Transverse colon (tissue), 4 donors: ENCODE measurements at places on chromosomes 5 and 9.

- no peak for DNase-seq
Measured at GRCh38 chr5:135723491-135723890, 111.0 kb upstream of the SLC25A48 start.

DNA sequence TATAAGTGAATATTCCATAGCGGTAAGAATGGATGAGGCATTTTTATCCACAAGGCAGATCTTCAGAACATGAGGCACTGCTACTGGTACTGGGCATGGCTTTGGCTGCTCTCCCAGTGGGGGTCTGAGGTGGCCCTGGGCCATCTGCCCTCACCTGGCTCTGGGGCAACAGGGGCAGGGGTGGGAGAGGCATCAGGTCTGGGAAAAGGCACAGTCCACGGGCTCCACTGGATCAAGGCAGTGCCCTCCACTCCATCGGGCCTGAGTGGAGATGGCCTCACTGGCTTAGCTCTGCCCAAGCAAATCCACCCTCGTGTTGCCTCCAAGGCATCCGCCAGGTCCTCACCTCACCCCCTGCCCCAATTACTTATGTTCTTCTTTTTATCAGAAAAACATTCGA is 10.9 kb upstream of the NKD2 start:
- DNase-seq: no peak

DNA sequence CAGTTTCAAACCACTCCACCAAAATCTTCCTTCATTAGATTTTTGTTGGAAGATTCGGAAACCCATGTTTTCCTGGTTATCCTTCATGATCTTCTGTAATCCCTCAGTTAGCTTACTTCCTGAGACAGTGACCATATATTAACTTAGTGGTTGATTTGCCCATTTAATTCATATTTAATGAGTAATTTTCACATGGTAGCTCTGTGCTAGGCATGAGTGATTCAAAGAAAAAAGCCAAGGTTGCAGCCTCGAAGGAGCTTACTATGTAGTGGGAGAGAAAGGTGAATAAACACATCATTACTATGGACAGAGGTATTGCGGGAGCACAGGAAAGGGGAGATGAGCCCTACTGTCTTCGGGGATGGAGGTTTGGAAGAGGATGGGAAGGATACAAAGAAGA is 158.5 kb downstream of the TLE1 start:
- no peak for DNase-seq

DNA sequence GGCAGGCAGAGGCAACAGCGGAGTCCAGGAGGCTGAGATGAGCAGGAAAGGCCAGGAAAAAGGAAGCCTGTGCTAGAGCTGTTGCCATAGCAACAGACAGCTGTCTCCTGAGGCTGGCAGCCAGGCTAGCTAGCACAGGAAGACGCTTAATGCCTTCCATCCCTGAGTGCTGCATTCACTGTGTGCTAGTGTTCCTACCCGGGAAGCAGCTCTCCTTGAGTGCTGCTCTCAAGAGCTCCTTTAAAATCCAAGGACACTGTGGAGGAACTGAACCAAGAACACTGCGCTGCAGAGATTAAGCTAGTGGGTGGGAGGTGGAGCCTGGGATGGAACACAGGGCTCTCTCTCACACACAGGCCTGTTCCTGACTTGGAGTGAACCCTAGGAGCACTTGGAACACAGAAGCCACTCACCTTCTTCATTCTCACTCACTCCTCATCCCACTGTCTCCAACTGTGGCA is 53.5 kb upstream of the IL7R start:
- no peak for DNase-seq

DNA sequence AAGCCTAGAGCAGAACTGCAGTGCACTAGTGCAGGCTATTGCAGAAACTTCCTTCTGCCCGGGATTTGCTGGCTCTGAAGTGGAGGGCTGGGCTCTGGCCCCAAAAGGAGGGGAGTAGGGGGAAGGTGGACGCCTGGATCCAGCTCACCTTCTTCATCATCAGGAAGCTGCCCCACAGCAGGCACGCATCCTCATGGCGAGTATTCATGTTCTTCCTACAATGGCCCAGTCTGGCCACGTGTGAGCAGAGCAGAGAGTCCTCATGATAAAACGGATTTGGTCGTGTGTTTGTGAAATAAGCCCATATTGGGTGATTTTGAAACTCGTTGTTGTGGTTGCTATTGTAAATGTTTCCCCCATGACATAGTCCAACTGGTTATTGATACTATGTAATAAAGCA is 8.2 kb upstream of the GLIPR2 start:
- no peak for DNase-seq

- DNase-seq: no peak
Measured at GRCh38 chr9:106864373-106865143, 1.6 kb downstream of the ZNF462 start.

- DNase-seq: no peak
Measured at GRCh38 chr5:154315196-154315595, 124.7 kb downstream of the GALNT10 start.
